ENCODE measurements at places on chromosomes 7 and 10. TPM values are rescaled to one million over a fixed set of nuclear protein-coding genes. Genes with fewer than 3 reads are reported as not detected.

The NXPH1 gene
- total RNA-seq, result not detected

The HHEX gene
- total RNA-seq, result 0.28 TPM

The ZNF467 gene
- total RNA-seq, result 3.6 TPM

The LIPM gene
- 0.34 TPM for total RNA-seq
